ENCODE measurements at places on chromosomes 7 and 10.

DNA sequence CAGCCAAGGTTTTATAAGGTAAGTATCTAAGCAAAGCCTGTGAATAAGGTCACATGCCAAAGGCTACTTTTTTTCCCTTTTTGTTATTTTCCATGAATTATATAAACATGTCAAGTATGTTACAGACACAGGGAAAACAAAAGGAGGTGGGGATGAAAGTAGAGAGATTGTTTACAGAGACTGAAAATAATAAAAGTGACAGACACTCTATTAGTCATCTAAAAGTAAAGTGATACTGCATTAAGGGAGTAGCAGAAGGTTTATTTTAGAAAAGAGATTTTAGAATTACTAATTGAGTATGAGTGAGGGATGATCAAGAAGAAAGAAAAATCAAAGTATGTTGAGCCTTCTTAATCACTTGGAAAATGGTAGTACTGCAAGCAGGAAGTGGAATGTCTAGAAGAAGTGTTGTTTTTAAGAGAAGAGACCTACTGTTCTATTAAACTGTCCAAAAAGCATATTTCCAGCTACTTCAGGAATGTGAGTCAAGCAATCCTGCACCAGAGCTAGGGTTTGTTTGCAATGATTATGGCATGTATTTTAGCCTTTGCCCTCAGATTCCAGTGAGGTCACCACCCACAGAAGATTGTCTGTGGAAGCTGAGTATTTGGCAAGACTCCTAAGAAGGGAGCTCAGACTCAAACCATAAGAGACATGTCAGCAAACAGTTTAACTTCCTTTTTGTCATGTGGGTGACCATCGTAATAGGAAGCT is 177.9 kb upstream of the PLXDC2 start:
- DNase-seq = no peak

- DNase-seq = no peak
Observed at GRCh38 chr10:23530079-23530478, 91.2 kb downstream of the OTUD1 start.

DNA sequence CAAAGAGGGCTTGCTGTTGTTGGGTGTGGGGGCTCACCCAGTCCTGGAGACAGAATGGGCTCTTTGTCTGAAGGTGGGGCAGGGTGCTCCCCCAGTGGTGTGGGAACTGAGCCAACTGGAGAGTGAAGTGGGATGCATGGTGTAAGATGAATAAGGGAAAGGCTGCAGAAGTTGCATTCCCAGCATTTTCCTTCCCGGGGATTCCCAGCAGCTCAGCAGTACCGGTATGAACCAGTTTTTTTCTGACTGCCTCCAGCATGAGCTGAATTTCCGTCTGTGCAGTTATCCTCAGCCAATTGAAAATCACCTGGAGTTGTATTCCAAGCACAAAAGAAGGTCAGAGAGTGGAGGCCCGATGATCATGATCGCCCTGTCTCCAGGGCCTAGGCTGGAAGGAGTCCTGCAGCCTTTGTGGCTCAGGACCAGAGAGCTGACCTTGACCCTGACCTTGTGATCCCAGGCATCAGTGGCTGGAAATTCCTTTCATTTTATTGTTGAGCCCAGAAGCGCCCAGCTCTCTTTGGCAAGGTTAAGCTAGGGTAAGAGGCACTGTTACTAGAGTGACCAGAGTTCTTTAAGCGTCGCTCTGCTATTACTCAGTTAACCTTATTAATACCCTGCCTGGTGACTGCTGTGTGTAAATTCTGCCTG is 33.4 kb downstream of the OGDH start:
- no peak for DNase-seq

DNA sequence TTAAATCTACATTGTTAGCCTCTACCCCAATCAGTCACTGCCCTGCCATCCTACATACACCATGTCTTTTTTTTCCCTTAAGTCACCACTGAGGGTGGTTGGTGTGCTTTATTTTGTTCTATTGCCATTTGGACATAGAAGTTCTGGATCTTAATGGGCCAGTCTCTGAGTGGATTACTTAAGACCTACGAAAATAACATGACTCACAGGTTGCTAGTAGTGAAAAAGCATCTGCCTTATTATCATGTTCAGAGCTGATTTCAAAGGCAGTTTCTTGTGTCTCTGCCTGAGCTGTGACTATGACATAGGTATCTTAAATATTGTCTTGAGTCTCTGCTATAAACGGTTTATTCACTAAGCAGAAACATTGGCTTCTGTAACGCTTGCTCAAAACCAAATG is 410.8 kb downstream of the MDFIC start:
- DNase-seq = no peak

DNA sequence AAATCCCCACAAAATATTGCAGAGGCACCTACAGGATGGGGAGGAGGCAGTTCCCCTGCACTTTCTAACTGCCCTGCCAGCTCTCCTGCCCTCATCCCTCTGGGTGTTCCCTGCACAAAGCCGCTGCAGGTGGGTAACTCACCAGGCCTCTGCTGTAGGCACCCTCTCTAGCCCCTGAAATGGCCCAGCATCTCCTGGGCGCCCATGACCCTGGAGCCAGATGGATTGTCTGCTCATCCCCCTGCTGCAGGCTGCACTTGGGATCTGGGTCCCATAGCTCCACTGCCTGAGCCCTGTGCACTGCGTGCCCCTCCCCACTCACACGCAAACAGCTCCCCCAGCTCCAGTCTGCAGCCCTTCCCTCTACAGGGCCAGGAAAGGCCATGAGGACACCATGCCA is 130.9 kb downstream of the C10orf105 start:
- no peak for DNase-seq

GRCh38 chr10:45495438-45496152 is 121.6 kb downstream of the ALOX5 start:
- no peak for DNase-seq

GRCh38 chr10:75208181-75208580 is 2.4 kb upstream of the VDAC2 start:
- DNase-seq = no peak

- no peak for DNase-seq
Observed at GRCh38 chr10:63630931-63631680, 109.9 kb downstream of the REEP3 start.

- no peak for DNase-seq
Observed at GRCh38 chr7:90828601-90829000, 232.5 kb downstream of the CDK14 start.

DNA sequence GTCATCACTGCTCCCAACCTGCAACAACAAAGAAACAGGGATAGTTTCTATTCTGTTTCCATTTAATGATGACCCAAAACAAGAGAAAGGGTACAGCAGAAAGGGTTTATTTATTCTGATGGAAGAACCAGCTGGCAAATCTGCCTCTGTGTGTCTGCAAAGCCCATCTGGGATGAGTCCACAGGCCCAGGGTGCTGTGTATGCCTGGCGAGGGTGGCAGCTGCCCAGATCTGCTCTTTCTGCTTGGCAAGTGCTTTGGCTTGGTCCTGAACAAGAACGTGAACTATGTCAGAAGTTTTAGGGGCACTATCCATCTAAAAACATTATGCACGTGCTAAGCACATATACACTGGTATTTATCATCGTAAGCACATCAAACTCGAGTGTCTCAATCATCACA is 333.8 kb downstream of the CXCL12 start:
- no peak for DNase-seq

GRCh38 chr7:159143780-159144757 is 598 bp downstream of the VIPR2 start:
- no peak for DNase-seq
